AG08396 (cell line): ENCODE measurements at places on chromosomes 13 and 19.

- peak; percentile 67 for DNase-seq
Observed at GRCh38 chr19:42121656-42122069, 10.6 kb downstream of the POU2F2 start.

DNA sequence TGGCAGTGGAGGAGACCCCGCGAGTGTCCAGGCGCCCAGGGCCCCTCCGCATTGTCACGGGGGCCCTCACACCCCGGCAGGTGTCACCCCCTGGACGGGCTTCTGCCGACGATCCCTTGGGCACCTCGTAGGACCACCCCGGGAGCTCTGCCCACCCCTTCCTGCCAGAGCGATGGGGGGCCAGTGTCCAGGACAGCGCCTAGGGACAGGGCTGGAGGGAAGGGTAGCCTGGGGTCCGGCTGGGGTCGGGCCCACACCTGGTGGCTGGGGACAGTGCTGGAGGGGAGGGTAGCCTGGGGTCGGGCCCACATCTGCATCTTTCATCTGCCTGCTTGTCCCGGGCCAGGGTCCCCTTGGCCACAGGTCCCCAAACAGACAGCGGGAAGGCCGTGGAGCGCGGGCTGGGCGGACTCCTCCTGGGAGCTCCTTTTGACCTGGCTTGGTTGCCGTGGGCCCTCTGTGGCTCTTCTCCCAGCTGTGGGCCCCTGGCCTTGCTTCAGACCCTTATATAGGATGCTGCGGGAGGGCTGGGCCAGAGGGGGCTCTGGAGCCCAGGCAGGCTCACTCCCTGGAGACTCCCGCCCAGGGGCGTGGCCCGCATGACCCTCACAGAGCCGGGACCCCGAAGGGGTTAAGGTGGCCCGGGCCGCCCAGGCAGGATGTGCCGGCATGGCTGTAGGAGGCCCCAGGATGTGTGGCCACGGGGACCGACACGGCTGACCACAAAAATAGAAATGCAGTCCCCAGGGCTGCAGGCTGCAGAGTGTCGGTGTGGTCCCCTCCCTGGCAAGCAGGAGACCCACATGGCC, 74.1 kb upstream of the MCF2L start:
- DNase-seq: no peak

DNA sequence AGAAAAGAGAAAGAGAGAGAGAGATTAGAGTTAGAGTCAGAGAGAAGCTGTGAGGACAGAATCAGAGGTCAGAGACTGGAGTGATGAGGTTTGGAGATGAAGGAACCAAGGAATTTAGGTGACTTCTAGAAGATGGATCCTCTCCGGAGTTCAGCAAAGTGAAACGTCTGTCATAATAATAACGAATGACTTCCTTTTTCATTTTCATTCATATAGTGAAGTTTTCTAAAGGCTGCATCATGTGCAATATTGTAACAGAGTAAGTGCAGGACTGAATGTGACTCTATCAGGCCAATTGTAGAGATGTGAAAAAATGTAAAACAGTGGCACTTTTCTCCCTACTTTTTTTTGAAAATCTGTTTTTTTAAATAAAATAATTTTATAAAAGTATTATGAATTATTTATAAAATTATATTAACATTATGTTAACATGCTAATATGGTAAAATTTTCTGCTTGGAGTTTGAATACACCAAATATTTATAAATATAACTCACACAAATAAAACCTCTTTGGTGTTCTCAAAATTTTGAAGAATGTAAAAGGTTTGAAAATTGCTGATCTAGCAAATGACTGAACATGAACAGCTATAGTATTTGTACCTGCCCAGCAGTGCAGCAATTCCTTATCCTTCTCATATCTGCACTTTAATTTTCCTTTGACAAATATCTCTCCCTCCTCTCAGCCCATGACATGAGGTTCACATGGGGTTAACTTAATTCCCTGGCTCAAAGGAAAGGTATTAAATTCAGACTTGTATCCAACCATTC, 4.2 kb upstream of the TNFSF11 start:
- DNase-seq: no peak

- DNase-seq: no peak
Observed at GRCh38 chr13:46662690-46663089, 109.7 kb downstream of the LRCH1 start.

DNA sequence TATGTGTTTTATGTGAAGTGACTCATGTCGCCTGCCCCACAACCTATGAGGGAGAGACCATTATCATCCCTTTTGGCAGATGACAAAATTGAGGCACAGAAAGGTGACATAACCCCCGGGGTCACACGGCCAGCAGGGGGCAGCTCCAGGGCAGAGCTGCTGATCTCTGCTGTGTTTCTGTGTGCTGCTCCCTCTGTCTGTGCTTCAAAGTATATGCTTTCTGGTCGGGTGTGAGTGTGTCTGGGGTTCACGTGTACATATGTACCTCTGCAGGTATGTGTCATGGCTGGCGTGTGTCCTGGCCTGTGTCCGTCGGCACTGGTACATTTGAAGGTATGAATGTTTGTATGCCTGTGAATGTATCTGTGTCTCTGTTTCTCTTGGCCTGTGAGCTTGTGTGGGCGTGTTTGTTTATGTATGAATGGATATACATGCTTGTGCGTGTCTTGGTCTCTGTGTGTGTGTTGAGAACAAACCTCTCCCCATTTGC, 7.1 kb downstream of the LIPE start:
- DNase-seq: peak; percentile 77

DNA sequence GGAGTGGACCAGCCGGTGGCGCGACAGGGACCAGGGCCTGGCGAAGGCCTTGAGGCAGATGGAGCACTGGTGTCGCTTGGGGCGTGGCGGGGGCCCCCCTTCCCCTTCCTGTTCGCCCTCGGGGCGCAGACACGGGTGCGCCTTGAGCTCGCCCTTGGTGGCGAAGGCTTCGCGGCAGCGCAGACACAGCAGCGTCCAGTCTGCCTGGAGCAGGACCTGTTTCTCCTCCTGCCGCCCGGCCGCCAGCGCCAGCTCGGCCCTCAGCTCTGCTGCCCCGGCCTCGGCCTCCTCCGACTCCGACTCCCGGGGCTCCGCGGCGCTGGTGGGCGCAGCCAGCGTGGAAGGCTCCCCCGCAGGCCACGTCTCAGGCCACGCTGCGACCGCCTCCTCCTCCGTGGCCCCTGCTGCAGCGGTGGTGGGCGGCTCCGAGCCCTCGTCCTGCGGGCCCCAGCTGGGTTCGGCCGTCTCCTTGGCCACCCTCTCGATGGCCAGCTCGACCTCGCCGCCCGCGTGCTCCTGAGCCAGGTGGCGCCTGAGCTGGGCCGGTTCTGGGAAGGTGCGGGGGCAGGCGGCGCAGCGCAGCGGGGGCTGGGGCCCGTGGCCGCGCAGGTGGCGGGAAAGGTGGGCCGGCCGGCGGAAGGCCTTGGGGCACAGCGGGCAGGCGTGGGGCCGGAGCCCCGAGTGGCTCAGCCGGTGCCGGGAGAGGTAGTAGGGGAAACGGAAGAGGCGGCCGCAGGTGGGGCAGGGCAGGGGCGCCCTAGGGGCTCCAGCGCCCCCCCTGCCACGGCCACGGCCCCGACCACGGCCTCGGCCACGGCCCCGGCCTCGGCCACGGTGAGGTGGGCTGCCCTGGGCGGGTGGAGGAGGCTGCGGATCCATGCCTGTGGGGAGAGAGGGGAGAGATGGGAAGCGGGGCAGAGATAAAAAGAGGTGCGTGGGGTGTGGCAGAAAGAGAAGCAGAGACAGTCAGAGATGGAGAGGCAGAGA, 1.6 kb downstream of the ZNF579 start:
- DNase-seq: no peak

DNA sequence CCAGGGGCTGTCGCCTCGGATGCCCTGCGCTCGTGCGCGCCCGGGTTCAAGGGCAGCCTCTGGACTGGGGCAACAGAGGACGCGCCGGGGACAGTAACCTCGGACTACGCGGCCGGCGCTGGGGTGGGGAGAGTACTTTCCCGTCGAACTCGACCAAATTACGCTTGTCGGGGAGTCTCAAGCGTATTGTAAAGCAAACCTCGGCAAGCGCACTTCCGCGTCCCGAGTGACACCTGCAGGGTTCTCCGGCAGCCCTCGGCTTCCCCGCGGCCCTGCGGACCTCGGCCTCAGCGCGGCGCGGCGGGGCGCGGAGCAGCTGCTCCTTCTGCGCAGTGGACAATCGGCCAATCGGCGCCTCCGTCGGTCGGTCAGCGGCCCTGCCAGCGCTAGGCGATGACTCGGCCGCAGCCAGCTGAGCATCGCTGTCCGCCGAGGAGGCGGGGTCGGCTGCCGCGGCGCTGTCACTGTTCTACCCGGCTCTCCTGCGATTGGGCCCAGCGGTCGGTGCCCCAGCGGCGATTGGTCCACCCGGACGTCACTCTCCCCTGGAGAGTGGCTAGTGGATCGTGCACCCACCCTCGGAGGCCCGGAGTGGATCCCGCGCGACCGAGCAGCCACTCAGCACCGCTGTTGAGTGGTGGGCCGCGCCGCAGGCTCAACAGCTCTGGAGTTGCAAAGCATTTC, at the start of gene SLC46A3:
Gene SLC46A3, minus strand, starts transcription at position 428 of the 684 bp plus-strand sequence. CDS start 972 bp downstream, outside the sequence.
- DNase-seq: peak; percentile 98

DNA sequence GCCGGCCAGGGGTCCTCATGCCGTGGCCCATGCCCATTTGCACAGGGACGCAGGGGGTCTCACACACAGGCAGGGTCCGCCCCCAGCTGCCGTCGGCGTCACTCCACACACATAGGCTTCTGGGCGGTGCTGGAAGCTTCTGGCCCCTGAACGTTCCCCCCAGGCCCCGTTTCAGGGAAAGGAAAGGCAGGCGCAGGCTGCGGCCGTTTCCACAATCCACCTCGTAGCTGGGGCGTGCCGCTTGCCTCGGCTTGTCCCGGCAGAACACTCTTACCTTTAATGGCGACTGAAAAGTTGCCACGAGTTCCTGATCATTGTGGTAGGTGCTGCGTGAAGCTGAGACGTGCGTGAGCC, 53.4 kb downstream of the MCF2L start:
- DNase-seq: no peak

DNA sequence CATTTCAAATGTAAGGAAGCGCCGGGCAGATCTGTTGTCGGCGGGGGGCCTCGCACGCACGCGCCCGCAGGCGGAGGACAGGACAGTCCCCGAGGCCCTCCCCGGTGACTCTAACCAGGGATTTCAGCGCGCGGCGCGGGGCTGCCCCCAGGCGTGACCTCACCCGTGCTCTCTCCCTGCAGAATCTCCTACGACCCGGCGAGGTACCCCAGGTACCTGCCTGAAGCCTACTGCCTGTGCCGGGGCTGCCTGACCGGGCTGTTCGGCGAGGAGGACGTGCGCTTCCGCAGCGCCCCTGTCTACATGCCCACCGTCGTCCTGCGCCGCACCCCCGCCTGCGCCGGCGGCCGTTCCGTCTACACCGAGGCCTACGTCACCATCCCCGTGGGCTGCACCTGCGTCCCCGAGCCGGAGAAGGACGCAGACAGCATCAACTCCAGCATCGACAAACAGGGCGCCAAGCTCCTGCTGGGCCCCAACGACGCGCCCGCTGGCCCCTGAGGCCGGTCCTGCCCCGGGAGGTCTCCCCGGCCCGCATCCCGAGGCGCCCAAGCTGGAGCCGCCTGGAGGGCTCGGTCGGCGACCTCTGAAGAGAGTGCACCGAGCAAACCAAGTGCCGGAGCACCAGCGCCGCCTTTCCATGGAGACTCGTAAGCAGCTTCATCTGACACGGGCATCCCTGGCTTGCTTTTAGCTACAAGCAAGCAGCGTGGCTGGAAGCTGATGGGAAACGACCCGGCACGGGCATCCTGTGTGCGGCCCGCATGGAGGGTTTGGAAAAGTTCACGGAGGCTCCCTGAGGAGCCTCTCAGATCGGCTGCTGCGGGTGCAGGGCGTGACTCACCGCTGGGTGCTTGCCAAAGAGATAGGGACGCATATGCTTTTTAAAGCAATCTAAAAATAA, 18.2 kb downstream of the IL17D start:
- DNase-seq: peak; percentile 76

DNA sequence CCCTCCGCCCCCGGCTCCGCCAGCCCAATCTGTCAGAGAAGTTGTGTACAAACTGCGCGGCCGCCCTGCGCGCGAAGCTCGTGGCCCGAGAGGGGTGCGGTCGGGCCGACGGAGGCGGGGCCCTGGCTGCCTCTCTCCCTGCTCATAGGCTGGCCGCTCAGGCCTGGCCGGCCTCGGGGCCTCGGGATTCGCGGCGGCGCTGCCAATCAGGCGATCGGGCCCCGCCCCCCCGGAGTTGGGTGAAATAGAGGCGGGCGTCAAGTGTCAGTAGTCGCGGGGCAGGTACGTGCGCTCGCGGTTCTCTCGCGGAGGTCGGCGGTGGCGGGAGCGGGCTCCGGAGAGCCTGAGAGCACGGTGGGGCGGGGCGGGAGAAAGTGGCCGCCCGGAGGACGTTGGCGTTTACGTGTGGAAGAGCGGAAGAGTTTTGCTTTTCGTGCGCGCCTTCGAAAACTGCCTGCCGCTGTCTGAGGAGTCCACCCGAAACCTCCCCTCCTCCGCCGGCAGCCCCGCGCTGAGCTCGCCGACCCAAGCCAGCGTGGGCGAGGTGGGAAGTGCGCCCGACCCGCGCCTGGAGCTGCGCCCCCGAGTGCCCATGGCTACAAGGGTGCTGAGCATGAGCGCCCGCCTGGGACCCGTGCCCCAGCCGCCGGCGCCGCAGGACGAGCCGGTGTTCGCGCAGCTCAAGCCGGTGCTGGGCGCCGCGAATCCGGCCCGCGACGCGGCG, at the start of gene KLF5:
Gene KLF5, plus strand, starts transcription at position 270 of the 724 bp plus-strand sequence. Its CDS starts 323 bp downstream, at position 593.
- DNase-seq: peak; percentile 99

DNA sequence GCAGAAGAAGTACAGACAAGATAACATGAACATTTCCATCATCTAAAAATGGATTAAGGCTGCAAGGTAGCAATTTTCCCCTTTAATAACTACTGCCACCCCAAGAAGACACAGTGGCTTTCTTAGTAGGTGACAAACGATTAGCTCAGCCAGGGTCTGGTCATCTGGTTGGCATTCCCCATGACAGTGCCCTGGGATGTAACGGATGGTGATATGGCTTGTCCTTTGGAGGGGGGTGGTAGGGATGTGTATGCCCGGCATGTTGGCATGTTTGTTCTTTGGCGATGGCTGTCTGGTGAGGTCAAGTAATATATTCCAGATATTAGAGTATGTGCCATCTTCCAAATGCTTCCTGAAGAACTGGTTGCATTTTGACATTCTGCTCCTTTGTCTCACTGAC, 135.6 kb upstream of the ZNF536 start:
- DNase-seq: no peak

GRCh38 chr19:48513289-48514122, 1.9 kb upstream of the LMTK3 start:
- peak; percentile 84 for DNase-seq

DNA sequence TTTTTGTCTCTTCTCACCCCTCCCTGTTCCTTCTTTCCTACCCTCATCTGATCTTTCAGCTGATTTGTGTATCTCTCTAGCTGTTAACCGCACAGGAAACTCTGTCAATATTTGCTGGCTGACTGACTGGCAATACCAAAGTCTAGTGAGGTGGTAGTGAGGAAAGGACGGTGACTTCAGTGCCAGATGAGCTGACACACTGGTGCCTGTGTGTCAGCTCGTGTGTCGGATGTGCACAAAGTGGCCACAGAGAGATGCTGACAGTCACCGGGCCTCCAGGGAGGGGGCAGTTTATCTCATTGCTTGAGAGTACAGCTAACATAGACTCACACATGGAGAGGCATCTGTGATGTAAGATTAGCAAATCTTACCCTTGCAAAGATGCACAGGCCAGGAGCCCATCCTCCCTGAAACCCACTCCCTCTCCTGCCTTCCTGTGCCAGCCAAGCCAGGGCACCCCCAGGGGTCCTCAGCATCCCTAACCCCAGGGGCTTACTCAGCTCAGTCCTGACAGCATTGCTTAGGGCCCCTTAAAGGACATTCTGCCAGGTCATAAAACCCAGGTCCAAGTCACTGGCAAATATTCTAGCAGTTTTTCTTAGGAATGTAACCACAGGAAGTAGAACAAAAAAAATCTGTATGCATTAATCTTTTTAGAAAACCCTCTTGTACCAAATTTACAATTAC, 80.2 kb downstream of the SHISA2 start:
- no peak for DNase-seq
